ENCODE measurements at places on chromosomes 11 and 22.

- no peak for DNase-seq
Measured at GRCh38 chr11:117328375-117329010, 839 bp downstream of the CEP164 start.

DNA sequence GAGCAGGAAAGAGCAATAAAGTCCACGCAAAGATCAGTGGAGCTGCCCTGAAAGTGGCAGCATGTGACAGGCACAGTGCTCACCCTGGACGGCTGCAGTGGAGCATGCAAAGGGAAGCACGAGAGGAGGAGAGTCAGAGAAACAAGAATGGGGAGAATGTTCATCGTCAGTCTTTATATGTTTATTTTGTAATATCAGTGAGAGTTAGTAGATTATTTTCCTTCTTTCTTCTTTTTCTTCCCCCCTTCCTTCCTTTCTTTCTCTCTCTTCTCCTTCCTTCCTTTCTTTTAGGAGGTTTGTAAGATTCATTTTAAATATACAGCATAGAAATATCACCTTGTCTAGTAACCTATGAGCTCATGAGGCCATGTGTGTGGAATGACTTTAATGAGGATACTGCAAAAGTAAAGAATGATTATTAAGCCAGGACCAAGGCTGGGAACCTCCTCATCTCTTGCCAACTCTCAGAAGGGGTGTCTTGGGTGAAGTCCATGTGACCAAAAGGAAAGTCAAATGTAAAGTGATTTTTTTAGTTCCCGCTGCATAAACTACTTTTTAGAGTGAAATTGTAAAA, 321.1 kb downstream of the AASDHPPT start:
- DNase-seq = no peak

GRCh38 chr11:124930799-124931198, 5.0 kb downstream of the HEPACAM start:
- no peak for DNase-seq

DNA sequence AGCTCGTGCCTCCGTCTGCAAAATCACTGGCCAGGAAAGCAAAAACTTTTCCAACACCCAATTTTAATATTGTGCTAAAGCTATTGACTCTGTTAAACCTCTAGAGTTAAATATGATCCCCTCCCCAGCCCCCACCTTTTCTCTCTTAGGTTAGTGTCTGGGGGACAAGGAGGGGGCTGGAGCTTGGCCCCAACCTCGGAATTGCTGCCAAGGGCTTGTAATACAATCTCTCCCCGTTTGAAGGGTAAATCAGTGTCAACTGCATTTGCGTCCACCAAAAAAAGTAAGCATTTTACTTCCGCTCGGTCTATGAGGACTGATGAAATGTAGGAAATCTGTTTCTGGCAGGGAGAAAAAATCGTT, at the start of gene GAS2:
Gene GAS2, plus strand, starts transcription at position 287 of the 363 bp plus-strand sequence. CDS start 8,259 bp downstream, outside the sequence.
- DNase-seq = no peak
